ENCODE measurements at places on chromosomes 11 and 22.

- no peak for DNase-seq
Measured at GRCh38 chr22:25569361-25569760, 4.9 kb downstream of the GRK3 start.

- DNase-seq: no peak
Measured at GRCh38 chr11:43504316-43504950, 145.7 kb downstream of the TTC17 start.

DNA sequence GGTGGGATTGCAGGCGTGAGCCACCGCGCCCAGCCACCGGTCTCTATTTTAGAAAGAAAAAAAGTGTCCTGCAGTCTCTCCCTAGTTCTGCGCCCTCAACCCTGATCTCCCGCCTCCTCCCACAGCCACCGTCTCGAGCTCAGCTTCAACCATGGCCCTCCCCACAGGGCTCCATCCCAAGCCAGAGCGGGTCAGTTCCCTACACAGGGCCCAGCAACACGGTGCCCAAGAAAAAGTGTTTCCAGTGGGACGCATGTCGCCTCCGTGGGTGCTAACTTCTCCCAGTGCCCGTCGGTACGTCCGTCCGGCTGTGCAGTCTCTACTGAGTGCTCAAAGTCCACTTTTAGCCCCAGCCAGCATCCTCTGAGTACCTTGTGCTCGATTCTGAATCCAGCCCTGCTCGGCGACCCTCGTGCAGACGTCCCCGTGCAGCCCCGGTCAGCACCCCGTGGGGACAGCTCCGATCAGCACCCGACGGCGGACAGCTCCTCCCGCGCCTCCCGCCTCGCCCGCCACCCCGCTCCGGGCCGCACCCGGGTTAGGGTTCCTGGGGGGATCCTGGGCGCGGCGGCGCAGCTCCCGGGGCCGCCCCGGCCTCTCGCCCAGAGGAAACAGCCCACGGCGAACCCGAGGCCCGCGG, 657 bp upstream of the MAPK8IP2 start:
- no peak for DNase-seq

- DNase-seq: no peak
Measured at GRCh38 chr11:123822599-123822998, 16.4 kb upstream of the OR6M1 start.

DNA sequence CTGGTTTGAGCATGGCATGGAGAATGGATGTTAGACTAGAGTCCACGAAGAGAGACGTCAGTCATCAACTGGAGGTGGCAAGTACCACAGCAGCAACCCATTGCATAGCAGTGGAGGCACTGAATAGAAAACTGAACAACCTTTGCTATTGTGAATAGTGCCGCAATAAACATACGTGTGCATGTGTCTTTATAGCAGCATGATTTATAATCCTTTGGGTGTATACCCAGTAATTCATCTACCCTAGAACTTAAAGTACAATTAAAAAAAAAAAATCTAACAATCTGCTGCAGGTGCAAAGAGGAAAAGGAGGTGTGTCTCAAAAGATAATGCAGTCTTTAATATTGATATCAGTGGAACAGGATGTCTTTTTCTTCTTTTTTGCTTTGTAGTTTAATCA, 443.4 kb upstream of the ISX start:
- no peak for DNase-seq

Data from fibroblast of skin of left quadriceps (primary cell).